Heart right ventricle (tissue), 16 donors: ENCODE measurements at places on chromosomes 6 and 20.
A peak's percentile ranks its signal among the peaks of the same experiment; 100 is the strongest.

DNA sequence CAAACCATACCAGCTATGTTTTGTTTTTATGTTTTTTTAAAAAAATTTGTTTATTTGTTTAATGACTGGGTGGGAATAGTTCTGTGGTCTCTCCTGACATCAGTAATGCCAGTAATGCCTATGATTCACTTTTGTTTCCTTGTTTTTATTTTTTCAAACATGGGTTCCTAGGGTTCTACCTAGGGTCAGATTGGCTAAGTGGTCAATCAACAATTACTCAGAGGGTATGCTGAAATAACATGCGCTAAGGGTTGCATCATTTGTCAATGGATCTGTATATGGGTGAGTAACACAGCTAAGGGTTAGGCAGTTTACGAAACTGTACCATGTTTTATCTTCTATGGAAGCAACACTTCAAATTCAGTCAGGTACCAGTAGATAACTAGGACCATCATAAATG lies 583.8 kb upstream of the GJE1 start:
- no peak overlapping the region for H3K27ac ChIP-seq
- H3K36me3 ChIP-seq, result no peaks in the 10 kb centered on the region
- no peaks in the 10 kb centered on the region for H3K27me3 ChIP-seq
- no peak for DNase-seq

- no peak for DNase-seq
- H3K27me3 ChIP-seq, result no peaks in the 10 kb centered on the region
- H3K4me3 ChIP-seq, result no peak overlapping the region
- no peaks in the 10 kb centered on the region for H3K36me3 ChIP-seq
Measured at GRCh38 chr20:2507464-2507863, 1.3 kb downstream of the ZNF343 start.

GRCh38 chr20:54335299-54335698 lies 127.4 kb downstream of the PFDN4 start:
- H3K36me3 ChIP-seq, result no peaks in the 10 kb centered on the region
- no peaks in the 10 kb centered on the region for H3K27me3 ChIP-seq
- no peak overlapping the region for H3K4me3 ChIP-seq
- H3K27ac ChIP-seq, result no peak overlapping the region

DNA sequence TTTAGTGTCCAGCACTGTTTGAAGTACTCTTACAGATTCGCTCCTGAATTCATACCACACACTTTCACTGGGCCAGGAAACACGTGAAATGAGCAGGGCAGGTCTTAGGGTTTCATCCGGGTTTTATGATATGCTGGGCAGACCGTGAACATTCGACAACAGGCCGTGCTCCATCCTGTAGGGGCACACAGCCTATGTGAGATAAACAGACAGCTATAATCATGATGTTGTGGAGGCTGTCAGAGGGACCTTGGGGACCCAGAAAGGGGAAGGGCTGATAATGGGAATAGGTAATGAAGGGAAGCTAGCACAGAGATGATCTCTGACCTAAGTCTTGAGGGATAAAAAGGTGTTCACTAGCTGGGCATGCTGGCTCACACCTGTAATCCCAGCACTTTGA lies 110.4 kb downstream of the RIN2 start:
- H3K4me1 ChIP-seq, result no peaks in the 10 kb centered on the region
- peaks cover 22% of the 10 kb centered on the region for H3K36me3 ChIP-seq
- DNase-seq, result no peak
- H3K27me3 ChIP-seq, result no peaks in the 10 kb centered on the region
- peak overlapping the region; percentile 64 for H3K27ac ChIP-seq

DNA sequence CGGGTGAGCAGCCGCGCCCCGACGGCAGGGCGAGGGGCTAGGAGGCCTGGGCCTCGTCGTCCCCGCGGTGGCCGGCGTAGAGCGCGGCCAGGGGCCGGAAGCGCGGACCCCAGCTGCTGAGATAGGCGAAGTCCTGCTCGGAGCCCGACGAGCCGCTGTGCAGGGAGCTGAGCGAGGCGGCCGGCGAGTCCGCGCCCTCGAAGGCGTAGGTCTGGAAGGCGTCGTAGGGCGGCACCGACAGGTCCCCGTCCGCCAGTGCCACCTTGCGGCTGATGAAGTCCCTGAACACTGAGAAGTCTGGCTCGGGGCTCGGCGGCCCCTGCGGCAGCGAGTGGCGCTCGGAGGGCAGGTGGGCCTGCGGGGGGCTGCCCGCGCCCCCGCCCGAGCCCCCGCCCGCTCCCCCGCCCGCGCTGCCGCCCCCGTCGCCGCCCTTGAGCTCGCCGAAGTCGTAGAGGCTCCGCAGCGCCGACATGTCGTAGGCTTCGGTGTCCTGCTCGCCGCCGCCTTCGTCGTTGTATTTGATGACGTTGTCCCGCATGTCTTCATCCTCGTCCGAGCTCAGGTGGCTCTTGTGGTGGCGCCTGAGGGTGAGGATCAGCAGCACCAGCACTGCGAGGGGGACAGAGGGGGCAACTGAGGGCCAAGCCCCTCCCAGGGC lies 56.5 kb downstream of the CD40 start:
- peaks cover 52% of the 10 kb centered on the region for H3K27me3 ChIP-seq
- no peak overlapping the region for H3K27ac ChIP-seq
- DNase-seq, result peak; percentile 77
- no peaks in the 10 kb centered on the region for H3K36me3 ChIP-seq

- no peaks in the 10 kb centered on the region for H3K36me3 ChIP-seq
- no peaks in the 10 kb centered on the region for H3K4me1 ChIP-seq
- no peak for DNase-seq
- H3K4me3 ChIP-seq, result no peak overlapping the region
- H3K27ac ChIP-seq, result no peak overlapping the region
Measured at GRCh38 chr20:50127587-50128519, 14.9 kb upstream of the UBE2V1 start.
